ENCODE measurements at places on chromosomes 2 and 18.

- peak; percentile 86 for DNase-seq
Observed at GRCh38 chr2:71000780-71001591, 6.3 kb upstream of the TEX261 start.

DNA sequence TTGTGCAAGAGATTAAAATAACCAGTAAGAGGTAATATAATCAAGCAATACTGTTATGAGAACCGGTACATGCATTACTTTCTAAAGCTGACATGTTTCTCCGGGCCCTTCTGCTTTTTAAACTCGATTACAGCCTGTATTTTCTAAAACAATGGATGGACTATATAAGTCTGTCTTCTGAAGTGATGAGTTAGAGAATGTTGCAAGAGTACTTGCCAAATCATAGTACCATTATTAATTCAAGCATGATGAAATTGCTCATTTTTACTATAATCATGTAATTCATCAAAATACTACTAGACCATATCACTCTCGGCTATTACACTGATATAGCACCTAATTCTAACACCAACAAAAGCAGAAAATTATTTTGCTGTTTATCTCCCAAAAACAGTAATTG, 1240.3 kb upstream of the ACVR2A start:
- no peak for DNase-seq

GRCh38 chr2:3464401-3465005, 54.8 kb downstream of the ADI1 start:
- no peak for DNase-seq

GRCh38 chr2:98676742-98677141, 54.2 kb downstream of the MGAT4A start:
- no peak for DNase-seq

DNA sequence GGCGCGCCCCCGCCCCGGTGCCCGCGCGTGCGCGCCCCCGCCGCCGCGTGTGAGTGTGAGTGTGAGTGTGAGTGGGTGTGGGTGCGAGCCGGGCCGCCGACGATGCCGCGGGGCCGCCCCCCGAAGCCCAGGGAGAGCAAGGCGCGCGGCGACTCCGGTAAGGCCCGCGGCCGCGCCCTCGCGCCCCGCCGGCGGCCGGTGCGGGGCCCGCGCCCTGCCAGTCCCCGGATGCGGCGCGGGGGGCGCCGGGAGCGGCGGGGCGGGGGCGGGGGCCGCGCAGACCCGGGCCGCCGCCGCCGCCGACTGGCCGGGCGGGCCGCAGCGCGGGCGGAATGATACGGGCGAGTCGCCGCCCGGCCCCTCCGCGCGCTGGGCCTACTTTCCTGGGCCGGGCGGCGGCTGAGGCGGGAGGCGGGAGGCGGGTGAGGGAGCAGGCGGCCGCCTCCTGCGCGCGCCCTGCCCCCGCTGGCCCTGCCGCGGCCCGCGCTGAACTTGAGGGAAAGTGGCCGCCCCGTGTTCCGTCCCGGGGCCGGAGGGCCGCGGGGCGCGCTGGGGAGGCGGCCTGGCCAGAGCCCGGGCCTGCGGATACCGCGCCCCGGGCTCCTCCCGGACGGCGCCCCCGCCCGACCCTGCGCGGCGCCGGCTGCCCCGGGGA, at the start of gene ZNF236:
TSS of gene ZNF236 (plus strand) at position 52 of the 655 bp plus-strand sequence. CDS start at position 103, 51 bp downstream.
- peak; percentile 63 for DNase-seq

GRCh38 chr2:26017464-26018183, 16.3 kb upstream of the RAB10 start:
- DNase-seq, result no peak

- no peak for DNase-seq
Observed at GRCh38 chr2:47767497-47767844, 15.5 kb upstream of the MSH6 start.
